ENCODE measurements at places on chromosomes 11 and 22.

DNA sequence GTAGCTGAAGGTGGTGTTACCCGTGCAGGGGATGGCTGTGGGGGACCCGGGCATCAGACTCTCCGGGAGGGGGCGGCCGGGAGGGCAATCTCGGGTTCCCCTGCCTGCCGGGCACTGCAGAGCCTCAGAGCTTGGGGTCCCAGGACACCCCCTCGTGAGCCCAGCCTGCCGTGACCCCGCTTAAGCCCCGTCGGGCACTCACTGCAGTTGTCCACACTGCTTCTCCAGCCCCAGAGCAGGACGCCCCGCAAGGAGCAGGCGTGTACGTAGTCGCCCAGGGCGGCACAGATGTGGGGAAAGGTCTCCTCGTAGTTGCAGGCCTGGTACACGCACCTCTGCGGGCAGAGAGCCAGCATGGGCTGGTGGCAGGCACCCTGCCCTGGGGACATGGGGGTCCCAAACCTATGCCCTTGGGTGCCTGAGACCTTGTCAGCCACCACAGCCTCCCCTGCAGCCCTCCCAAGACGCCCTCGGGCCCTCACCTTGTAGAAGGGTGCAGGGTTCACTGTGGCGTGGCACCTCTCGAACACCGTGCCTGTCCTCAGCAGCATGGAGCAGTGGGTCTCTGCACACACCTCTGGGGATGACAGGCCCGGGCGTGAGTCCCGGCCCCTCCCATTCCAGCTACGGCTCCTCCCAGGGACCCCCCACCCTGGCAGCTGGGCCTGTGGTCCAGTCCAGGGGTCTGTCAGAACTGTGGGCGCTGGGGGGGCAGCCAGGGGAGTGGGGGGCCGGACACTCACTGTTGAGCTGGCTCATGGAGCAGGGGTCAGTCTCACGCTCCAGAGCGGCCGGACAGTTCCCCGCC lies 8.8 kb downstream of the MUC6 start:
- no peak for DNase-seq
- no peak overlapping the region for H3K4me3 ChIP-seq
- H3K36me3 ChIP-seq = no peaks in the 10 kb centered on the region
- no peak overlapping the region for H3K27ac ChIP-seq
- no peaks in the 10 kb centered on the region for H3K4me1 ChIP-seq

GRCh38 chr11:20249378-20249777 lies 89.1 kb upstream of the DBX1 start:
- no peak overlapping the region for H3K4me3 ChIP-seq
- peaks cover 12% of the 10 kb centered on the region for H3K27me3 ChIP-seq
- no peak overlapping the region for H3K27ac ChIP-seq
- DNase-seq = no peak
- no peaks in the 10 kb centered on the region for H3K4me1 ChIP-seq
- H3K36me3 ChIP-seq = no peaks in the 10 kb centered on the region

GRCh38 chr11:125975634-125976033 lies 29.8 kb downstream of the VSIG10L2 start:
- no peaks in the 10 kb centered on the region for H3K27me3 ChIP-seq
- no peaks in the 10 kb centered on the region for H3K36me3 ChIP-seq
- H3K27ac ChIP-seq = no peak overlapping the region
- H3K4me1 ChIP-seq = peaks cover 2% of the 10 kb centered on the region
- no peak for DNase-seq

DNA sequence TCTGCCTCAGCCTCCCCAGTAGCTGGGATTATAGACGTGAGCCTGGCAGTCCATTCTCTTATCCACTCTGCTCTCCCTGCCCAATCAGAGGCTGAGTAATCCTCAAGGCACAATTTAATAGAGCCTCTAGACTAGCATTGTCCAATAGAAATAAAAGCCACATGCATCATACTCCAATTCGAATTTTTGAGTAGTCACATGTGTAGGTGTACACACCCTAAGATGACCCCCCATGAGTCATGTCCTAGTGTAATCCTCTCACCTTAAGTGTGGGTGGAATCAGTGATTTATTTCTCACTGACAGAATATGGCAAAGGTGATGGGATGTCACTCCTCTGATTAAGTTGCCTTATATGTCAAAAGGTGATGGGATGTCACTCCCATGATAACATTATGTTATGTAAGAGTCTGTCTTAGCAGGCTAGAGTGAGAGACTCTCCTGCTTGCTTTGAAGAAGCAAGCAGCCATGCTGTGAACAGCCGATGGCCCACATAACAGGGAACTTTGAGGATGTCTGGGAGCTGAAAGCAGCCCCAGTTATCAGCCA lies 61.3 kb downstream of the MN1 start:
- no peaks in the 10 kb centered on the region for H3K36me3 ChIP-seq
- H3K4me3 ChIP-seq = no peak overlapping the region
- no peak overlapping the region for H3K27ac ChIP-seq
- no peaks in the 10 kb centered on the region for H3K27me3 ChIP-seq
- H3K4me1 ChIP-seq = no peaks in the 10 kb centered on the region

- peak; percentile 68 for DNase-seq
- peaks cover 50% of the 10 kb centered on the region for H3K4me1 ChIP-seq
- H3K4me3 ChIP-seq = peak overlapping the region; percentile 63
- H3K27ac ChIP-seq = peak overlapping the region; percentile 86
- no peaks in the 10 kb centered on the region for H3K27me3 ChIP-seq
Observed at GRCh38 chr11:67262731-67263675, 3.3 kb upstream of the GRK2 start.

DNA sequence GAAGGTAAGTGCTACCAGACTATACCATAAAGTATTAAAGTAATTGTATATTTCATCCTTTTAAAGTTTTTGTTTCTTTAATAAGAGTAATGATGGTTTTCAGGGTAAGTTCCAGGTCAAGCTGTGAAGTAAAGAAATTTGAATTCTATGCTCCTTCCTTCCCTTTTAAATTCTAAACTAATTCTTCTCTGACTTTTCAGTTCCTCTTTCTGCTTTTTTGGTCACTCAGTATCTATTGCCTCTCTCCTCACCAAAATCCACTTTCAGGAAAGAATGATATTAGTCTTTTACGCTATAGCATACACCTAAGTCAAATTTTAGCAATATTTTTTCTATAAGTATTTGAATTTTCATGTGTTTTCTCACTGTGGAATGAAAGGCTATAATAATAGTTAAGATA lies 8.2 kb downstream of the MMP8 start:
- peaks cover 2% of the 10 kb centered on the region for H3K27me3 ChIP-seq
- no peaks in the 10 kb centered on the region for H3K4me1 ChIP-seq
- H3K27ac ChIP-seq = no peak overlapping the region
- DNase-seq = no peak

DNA sequence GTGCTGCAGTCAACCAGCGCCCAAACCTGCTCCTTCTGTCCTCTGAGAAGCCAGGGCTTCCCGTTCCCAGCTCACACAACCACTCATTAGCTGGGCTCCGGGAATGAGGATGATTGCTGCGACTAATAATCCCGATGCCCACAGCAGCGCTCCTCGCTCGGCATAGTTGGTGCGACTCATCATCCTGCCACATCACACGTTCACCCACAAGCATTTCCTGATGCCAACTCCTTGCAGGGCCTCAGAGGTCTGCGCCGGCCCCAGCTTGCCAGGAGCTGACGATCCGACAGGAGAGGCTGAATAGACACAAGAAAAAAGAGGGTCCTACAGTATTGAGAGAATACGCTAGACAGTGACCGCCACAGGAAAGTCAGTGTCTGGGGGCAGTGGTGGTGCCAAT lies 10.6 kb upstream of the CSNK1E start:
- H3K36me3 ChIP-seq = no peaks in the 10 kb centered on the region
- H3K4me1 ChIP-seq = no peaks in the 10 kb centered on the region
- no peak overlapping the region for H3K4me3 ChIP-seq
- no peak for DNase-seq

DNA sequence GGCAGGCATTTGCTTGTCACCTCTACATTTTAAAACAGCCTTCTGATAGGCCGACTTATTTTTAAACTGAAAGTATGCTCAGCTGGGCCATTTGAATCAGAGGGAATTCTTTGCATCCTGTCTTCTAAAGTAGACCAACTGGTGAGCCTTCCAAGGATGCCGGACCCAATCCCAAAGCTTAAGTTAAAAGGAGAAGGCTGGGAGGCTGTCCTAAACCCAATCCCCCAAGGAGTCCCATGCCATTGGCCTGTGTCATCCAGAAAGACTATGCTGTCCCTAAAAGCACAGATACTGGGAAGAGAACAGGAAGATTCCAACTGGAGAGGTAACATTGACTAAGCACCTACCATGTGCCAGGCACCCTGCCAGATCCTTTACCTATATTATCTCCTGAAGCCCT lies 18.0 kb downstream of the TENM4 start:
- no peak overlapping the region for H3K27ac ChIP-seq
- H3K4me1 ChIP-seq = no peaks in the 10 kb centered on the region
- DNase-seq = no peak
- no peaks in the 10 kb centered on the region for H3K27me3 ChIP-seq
- no peak overlapping the region for H3K4me3 ChIP-seq
- no peaks in the 10 kb centered on the region for H3K36me3 ChIP-seq

GRCh38 chr11:106853850-106854401 lies 164.3 kb downstream of the GUCY1A2 start:
- H3K4me3 ChIP-seq = no peak overlapping the region
- no peaks in the 10 kb centered on the region for H3K27me3 ChIP-seq
- H3K27ac ChIP-seq = no peak overlapping the region
- no peak for DNase-seq
- H3K36me3 ChIP-seq = no peaks in the 10 kb centered on the region

GRCh38 chr11:44950625-44951476 lies at the start of gene TP53I11:
TSS of gene TP53I11 (minus strand) at chr11:44950883. CDS start at chr11:44938335, 12,548 bp downstream.
- no peaks in the 10 kb centered on the region for H3K36me3 ChIP-seq
- no peak within 1 kb of the TSS for H3K27ac ChIP-seq
- H3K4me3 ChIP-seq = peak within 1 kb of the TSS; percentile 56
- peaks cover 11% of the 10 kb centered on the region for H3K4me1 ChIP-seq

GRCh38 chr11:115919341-115920091 lies 415.3 kb upstream of the CADM1 start:
- no peaks in the 10 kb centered on the region for H3K36me3 ChIP-seq
- H3K27me3 ChIP-seq = no peaks in the 10 kb centered on the region
- H3K27ac ChIP-seq = peak overlapping the region; percentile 97
- DNase-seq = peak; percentile 10

GRCh38 chr11:81874635-81875034 lies 859.0 kb downstream of the FAM181B start:
- H3K4me1 ChIP-seq = peaks cover 37% of the 10 kb centered on the region
- peak overlapping the region; percentile 7 for H3K4me3 ChIP-seq
- peak overlapping the region; percentile 13 for H3K27ac ChIP-seq

GRCh38 chr11:9385327-9385899 lies 961 bp downstream of the IPO7 start:
- peak overlapping the region; percentile 93 for H3K4me3 ChIP-seq
- H3K36me3 ChIP-seq = peaks cover 32% of the 10 kb centered on the region
- peaks cover 21% of the 10 kb centered on the region for H3K4me1 ChIP-seq
- H3K27me3 ChIP-seq = no peaks in the 10 kb centered on the region

DNA sequence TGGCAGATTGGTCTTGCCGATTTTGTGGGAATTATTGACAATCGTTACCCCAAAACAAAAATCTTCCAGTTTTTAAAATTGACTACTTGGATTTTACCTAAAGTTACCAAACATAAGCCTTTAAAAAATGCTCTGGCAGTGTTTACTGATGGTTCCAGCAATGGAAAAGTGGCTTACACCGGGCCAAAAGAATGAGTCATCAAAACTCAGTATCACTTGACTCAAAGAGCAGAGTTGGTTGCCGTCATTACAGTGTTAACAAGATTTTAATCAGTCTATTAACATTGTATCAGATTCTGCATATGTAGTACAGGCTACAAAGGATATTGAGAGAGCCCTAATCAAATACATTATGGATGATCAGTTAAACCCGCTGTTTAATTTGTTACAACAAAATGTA lies 37.2 kb downstream of the IGLL1 start:
- peaks cover 8% of the 10 kb centered on the region for H3K4me1 ChIP-seq
- no peak overlapping the region for H3K27ac ChIP-seq
- peaks cover 18% of the 10 kb centered on the region for H3K27me3 ChIP-seq
- no peaks in the 10 kb centered on the region for H3K36me3 ChIP-seq
- DNase-seq = no peak
- H3K4me3 ChIP-seq = no peak overlapping the region

GRCh38 chr11:119459293-119459976 lies 36.5 kb upstream of the THY1 start:
- H3K4me1 ChIP-seq = peaks cover 1% of the 10 kb centered on the region
- no peak for DNase-seq
- no peaks in the 10 kb centered on the region for H3K36me3 ChIP-seq
- peaks cover 17% of the 10 kb centered on the region for H3K27me3 ChIP-seq

GRCh38 chr22:44618400-44618799 lies 83.6 kb upstream of the PRR5 start:
- H3K4me1 ChIP-seq = peaks cover 2% of the 10 kb centered on the region
- H3K27me3 ChIP-seq = no peaks in the 10 kb centered on the region
- no peak overlapping the region for H3K4me3 ChIP-seq
- no peak for DNase-seq
- H3K27ac ChIP-seq = no peak overlapping the region

- H3K4me1 ChIP-seq = no peaks in the 10 kb centered on the region
- H3K4me3 ChIP-seq = no peak overlapping the region
Observed at GRCh38 chr11:88015170-88015569, 160.1 kb downstream of the RAB38 start.

GRCh38 chr22:45465633-45466032 lies 37.0 kb upstream of the FBLN1 start:
- H3K4me1 ChIP-seq = no peaks in the 10 kb centered on the region
- peaks cover 14% of the 10 kb centered on the region for H3K27me3 ChIP-seq

DNA sequence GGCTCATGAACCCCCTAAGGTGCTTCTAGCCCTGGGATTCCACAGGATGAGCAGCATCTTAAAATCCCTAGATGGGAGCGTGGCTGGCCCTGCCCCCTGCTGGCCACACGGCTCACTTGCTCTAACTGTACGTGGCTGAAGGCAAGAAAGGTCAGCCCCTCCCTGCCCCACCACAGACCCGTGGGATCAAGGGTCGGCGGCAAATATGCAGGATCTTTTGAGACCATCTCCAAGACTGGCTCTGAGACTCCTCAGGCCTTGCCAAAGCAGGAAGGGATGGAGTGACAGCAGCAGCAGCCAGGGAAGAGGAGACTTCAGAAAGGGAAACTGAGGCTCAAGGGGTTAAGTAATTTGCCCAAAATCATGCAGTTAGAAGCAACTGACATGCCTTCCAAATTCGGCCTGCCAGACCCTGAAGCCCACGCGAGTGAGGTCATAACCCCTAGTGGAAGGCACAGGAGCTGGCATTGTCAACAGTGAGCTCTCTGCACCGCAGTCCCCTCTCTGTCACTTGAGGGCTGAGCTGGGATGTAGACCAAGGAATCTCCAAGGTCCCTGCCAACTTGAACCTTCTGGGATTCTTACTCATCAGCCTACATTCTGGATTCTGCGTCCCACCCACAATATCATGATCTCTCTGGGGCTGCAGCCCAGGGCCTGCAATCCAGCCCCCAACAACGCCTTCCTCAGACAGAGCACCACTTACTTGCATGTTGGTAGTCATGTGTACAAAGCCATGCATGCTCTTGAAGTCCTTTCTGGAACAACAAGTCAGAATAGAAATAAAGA lies 31.4 kb downstream of the CREB3L1 start:
- no peak overlapping the region for H3K27ac ChIP-seq
- peaks cover 6% of the 10 kb centered on the region for H3K4me1 ChIP-seq
- H3K36me3 ChIP-seq = no peaks in the 10 kb centered on the region

All from activated T-helper 2 cell treated with anti-CD3 and anti-CD28 coated beads, Interferon-gamma antibody, Interleukin-2, Interleukin-4, amounts not matched to agents 10 μg/mL and 5 μg/mL and 100 μg/mL, durations not matched to agents 14 hours and 24 hours and 36 hours (primary cell).